Kasumi-1 (cell line): ENCODE measurements at places on chromosomes 3 and 15.

GRCh38 chr3:171561596-171562323 lies 101.6 kb upstream of the TNIK start:
- no peak for DNase-seq

DNA sequence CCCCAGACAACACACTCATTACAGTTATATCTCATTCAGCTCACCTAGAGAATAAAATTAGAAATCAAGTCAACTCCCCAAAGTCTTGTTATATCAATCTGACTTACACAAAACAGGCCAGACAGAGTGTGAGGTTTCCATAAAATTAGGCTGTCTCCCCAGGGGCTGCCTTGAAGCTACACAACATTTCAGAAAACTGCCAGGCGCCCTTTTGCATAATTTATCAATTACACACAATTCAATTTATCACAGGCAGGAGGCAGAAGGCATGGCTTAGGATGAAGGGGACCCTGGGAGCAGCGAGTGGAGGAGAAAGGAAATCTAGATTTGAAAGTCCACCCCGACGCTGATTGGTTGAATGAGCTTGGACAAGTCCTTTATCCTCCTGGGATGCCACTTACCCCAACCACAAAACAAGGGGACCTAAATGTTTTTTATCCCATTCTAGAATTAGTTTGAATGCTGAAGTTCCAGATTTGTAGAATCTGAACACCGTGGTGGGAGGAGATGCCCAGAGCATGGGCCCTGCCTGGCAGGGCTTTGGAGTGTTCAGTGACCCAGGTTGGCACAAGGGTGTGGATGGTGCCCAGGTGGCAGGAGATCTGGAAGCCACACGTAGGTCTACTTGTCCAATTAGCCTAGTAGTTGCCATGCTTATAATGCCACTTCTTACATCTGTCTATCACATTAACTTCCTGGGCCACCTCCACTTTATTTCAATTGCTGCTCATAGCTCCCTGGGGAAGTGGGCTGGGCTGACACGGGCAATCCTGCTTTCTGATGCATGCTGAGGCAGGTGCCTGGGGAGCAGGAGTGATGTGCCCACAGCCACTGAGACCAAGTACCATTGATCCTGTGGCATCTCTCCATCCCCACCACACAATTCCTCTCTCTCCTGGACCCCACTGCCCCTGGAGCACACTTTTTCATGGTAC lies 119.8 kb upstream of the TLE3 start:
- no peak for DNase-seq

DNA sequence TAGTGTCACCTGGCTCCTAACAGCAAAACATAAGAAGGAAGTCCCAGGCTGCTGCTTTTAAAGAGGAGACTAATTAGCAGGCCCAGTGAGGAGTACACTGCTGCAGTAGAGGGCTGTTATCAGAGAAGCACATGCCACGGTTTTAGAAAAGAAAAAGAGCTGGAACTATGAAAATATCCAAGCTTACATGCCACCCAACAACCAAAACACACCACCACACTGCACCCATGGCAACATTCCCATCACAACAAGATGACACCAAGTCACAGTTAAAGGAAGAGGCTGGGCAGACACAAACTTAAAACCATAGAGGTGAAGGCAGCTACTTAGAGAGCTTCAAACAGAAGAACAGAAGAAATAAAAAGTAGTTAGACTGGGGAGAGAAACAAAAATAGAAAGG lies 37.0 kb downstream of the NPTN start:
- DNase-seq = no peak

GRCh38 chr3:120985242-120985641 lies 77.2 kb downstream of the STXBP5L start:
- DNase-seq = no peak

- DNase-seq = no peak
Observed at GRCh38 chr3:7203969-7204847, 343.3 kb downstream of the GRM7 start.

- DNase-seq = peak; percentile 94
Observed at GRCh38 chr15:68795298-68795848, 25.3 kb downstream of the ANP32A start.

DNA sequence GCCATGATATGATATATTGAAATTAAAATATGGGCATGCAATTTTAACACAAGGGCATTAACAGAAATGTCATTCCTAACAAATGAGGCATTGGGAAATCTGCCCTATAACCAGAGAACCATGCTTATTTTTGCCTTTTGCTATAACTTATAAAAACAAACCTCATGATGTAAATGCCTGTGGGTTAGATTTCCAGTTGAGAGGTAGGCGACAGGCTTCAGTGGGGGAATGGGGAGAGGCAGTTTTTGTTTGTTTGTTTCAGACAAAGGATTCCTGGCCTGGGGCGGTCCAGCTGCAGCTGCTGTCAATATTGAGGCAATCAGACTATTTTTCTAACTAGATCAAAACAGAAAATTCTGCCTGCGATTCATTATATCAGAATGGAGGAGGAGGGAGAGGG lies 490.4 kb upstream of the CFAP20DC start:
- no peak for DNase-seq
